Suppressor macrophage treated with lipopolysaccharide for 1 hour (primary cell): ENCODE measurements at places on chromosomes 6 and 20.
A peak's percentile ranks its signal among the peaks of the same experiment; 100 is the strongest.

DNA sequence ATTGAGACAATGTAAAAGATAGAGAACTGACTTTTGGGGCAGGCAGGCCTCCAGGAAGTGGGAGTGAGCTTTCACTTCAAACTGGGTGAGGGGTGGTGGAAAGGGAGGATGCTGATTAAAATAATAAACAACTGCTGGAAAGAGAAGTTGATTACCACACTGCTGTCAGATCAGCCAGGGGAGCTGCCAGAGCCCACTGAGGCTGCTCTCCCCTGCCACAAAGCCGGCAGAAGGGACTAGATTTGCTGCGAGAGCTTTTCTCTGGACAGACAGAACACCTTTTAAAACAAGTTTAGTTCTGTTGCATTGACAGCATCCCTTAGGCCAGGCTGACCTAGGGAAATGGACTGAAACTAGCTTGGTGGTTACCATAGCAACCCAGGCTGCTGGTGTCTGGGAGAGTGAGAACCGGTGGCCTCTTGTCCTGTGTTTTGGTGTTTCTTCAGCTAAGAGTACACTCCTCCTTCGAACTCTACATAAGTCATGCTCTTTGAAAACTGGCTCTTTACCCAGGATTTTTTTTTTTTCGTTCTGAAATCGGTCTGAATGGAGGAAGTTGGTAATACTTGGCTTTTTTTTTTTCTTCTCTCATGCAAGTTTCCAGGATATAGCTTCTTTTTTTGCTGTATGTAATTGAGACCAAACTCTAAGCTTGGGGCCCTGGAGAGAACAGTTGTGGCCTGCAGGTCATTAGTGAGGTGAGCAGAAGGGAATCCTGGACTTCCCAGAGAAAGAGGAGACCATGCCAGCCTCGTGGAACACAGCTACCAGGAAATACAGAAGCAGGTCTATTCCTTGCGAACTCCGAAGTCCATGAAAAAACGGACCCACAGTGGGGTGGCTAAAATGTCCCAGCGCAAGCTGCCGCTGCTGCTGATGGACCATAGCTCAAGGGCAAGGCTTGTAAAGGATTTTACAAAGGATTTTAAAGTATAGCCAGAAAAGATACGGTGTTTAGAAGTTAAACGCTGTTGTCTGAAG lies 374.4 kb downstream of the UTRN start:
- DNase-seq, result peak; percentile 55

- peak; percentile 73 for DNase-seq
Measured at GRCh38 chr6:108142240-108142639, 23.6 kb upstream of the NR2E1 start.

GRCh38 chr6:46715141-46715540 lies 20.0 kb downstream of the PLA2G7 start:
- DNase-seq, result peak; percentile 87

DNA sequence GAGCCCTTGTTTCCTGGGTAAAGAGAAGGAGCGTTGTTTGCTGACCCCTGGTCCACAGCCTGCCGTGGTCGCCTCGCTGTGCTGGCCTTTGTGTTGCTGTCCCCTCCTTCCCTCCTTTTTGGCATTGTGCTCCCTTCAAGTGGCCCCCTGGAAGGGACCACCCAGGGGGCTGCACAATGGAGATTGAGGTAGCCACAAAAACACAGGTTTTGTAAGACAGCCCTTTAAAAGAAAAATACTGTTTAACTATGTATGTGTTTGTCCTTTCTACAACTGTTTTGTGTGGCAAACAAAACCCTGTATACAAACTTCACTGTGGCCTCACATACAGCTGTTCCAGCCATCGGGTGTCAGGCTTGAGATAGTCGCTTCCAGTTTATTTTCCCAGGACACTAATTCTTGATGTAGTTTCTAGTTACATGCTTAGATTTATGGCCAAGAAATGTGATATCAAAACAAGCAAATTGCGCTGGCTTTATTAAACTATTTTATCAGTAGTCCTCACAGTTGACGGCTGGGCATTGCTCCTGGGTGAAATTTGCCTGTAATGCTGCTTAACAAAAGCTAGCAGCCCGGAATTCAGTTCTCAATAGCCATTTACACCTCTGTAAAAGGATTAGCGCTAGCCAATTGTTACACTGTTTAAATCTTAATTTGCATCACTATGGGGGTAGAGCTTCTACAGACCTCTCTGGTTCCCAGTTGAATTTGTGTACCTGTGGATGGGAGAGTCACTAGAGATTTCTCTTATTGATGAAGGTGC lies 64.1 kb downstream of the KIZ start:
- no peak for DNase-seq

DNA sequence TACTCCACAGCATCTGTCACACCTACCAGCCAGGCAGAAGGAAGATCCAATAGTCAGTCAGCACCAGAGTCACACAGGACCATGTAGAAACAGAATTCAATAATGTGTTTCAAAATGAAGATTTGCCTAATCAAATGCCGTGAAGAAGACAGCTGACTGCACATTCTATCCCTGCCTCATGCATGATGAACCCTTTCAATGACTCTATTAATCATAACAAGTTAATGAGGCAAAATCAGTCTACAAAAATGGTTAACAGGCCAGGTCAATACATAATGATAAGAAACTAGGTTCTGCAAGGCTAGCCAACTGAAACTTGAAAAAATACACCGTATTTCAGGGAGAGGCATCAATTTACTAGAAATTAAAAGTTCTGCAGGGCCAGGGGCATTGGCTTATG lies 6.7 kb upstream of the PNRC1 start:
- DNase-seq, result no peak

DNA sequence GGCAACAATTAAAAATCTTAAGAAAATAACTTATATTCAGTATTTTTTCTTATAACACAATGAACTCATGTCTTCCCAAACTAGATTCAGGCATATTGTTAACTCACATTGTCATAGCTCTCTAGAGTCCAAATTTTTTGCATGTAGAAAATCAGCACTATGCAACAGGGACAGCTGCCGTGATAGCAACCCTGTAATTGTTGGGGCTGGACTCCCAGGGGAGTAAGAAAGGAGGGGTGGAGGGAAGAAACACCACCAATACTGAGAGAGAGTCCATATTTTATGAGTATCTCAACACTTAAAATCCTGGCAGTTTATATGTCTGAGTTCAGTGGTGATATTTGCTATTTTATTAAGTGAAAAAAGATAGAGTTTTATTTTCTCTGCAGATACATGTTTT lies 89.6 kb upstream of the HS3ST5 start:
- no peak for DNase-seq

DNA sequence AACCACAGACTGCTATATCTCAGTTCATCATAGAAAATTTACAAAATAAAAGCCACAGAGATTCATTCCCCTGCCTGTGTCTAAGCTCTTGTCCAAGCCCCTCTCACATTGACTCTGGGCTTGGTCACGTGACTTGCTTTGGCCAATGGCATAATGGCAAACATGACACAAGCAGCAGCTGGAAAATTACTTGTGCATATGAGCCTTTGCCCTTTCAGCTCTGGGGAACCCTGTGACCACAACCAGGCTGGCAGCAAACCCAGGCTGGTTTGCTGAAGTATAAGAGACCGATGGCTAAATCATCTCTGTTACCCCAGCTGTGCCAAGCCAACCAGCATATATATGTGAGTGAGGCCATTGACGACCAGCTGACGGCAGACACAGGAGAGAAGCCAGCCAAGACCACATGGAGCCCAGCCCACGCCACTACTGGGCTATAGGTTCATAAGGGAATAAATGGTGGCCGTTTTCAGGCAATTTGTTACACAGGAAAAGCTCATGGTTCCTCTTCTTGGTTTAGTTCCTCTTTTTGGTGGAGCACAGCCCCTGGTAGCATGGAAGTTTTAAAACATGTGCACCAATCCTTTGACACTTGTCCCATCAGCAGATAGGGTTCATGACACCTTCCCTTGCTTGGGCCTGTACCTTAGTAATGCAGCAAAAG lies 31.8 kb upstream of the RSPO4 start:
- DNase-seq, result peak; percentile 83

- no peak for DNase-seq
Measured at GRCh38 chr6:165961233-165961632, 206.4 kb downstream of the TBXT start.

- no peak for DNase-seq
Measured at GRCh38 chr20:40591119-40591518, 97.9 kb downstream of the MAFB start.

GRCh38 chr20:56893226-56893917 lies 264.3 kb downstream of the TFAP2C start:
- no peak for DNase-seq

DNA sequence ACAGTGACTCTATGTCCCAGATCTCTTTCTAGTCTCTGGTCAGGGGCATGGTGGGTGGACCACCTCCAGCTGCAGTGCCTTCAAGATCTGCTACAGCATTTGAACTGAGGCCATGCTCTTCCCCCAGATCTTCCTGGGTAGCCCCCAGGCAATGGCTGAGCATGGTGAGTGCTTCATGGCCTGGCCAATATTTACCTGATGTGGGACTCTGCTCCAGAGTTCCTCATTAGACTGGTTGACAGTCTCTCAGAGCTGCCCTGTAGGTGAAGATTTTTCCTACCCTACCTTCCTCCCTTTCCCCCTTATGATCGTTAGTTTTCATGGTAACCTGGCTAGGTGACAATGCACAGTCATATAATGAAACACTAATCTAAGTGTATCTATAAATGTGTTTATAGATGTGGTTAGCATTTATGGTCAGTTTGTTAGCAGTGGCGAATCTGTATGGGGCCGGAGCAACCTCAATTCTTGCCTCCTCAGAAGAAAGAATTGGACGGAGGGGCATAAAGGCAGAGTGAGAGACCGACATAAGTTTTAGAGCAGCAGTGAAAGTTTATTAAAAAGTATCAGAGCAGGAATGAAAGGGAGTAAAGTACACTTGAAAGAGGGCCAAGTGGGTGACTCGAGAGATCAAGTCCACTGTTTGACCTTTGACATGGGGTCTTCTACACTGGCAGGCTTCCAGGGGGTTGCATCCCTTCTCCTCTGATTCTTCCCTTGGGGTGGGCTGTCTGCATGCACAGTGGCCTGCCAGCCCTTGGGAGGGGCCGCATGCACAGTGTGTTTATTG lies 256.3 kb downstream of the CD83 start:
- no peak for DNase-seq

DNA sequence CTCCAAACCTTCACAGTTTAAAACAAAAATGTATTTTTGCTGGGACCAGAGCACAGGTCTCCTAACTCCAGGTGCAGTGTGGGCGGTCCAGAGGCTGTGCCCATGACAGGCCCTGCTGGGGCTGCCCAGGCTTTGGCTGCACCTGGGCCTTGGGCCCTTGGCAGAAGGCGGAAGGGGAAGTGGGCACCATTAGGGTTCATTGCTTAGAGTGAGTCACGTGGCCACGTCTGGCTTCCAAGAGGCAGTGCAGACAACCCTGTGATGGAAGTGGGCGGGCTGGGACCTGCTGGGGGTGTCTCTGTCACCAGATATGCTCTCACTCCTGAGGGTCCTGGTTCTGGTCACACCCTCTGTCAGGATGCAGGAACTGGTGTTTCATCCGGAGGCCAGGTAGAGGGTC lies 302.2 kb downstream of the QKI start:
- DNase-seq, result no peak

DNA sequence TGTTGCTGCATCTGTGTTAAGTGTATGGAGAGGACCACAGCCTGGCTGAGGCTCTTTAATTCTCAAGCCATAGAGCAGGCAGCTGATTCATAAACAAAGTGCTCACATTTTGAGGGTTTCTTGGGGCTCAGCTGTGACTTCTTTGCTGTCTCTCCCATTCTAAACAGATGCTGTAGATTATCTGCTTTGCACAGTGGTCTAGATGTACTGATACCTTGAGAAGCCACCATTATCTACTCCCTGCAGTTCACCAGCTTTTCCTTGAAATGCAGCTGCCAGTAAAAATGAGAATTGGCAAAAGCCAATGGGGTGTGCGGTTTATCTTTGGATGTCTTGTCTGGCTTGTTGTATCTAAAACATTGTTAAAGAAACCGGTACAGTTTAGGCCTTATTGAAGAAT lies 5.2 kb upstream of the CNR1 start:
- no peak for DNase-seq

DNA sequence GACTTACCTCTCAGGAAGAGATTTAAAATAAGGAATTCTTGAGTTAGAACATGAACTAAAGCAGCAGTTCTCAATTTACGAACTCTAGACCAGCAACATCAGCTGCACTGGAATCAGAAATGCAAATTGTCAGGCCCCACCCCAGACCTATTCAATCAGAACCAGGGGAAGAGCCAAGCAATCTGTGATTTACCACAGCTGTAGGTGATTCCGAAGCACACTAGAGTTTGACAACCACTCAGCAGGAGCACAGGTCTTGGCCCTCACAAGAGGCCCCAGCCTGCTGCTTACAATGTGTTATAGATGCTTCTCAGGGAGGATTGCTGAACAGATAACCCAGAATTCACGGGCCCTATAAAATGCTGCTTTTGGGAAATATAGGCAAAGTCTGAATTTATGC lies 279.2 kb downstream of the PTPRK start:
- no peak for DNase-seq

DNA sequence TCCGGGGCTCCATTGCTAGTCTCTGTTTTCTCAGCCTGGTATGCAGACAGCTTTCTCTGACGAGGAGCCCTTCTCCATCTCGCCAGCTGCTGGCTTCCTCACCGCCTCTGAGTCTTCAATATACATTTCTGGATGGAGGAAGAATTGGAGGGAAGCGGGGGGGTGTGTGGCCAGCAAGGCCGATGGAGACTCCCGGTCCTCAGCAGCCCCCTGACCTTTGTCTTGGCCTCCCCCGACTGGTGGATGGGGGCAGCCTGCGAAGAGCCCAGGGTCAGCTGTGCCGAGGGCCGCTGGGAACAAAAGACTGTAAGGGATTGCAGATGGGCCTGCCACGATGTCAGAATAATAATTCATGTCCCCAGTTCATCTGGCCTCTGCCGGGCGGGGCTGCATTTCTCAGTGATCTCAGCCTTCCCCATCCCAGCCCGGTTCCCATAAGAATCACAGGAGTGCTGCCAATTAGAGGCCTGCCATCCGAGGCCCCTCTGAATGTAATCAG lies 54.3 kb upstream of the STX16 start:
- DNase-seq, result no peak

DNA sequence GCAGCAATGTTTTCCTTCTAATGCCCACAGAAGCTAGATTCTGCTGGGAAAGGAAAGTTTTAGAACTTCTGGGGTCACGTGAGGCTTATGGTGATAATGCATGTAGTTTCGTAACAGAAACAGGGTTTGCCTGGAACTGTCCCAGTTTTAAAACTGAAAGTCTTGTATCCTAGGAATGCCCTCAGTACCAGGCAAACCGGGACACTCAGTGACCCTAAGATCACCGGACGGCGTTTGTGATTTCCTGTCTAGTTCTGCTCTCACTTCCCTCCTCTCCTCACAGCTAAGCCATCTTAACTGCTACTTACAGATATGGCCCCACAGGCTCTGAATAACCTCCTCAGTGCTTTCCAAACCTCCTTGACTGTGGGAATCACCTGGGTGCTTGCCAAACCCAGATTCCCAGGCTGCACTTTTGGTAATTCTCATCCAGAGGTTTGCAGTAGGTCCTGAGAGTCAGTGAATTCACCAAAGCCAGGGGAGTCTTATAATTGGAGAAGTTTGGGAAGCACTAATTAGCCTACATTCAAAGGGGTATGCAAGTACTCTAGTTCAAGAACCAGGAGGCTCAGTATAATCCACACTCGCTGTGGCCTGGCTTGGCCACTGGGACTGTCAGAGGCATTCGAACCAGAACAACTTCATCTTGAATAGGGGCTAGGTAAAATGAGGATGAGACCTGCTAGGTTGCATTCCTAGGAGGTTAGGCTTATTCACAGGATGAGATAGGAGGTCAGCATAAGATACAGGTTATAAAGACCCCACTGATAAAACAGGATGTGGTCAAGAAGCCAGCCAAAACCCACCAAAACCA lies 231.6 kb upstream of the MYLIP start:
- peak; percentile 85 for DNase-seq

GRCh38 chr6:153001767-153002612 lies 519 bp downstream of the MTRF1L start:
- no peak for DNase-seq
